ENCODE measurements at places on chromosomes 1 and 21. TPM values are rescaled to one million over a fixed set of nuclear protein-coding genes. Genes with fewer than 3 reads are reported as not detected.

GRCh38 chr1:64039390-64039926 lies 164.0 kb upstream of the UBE2U start:
- DNase-seq, result peak; percentile 61

DNA sequence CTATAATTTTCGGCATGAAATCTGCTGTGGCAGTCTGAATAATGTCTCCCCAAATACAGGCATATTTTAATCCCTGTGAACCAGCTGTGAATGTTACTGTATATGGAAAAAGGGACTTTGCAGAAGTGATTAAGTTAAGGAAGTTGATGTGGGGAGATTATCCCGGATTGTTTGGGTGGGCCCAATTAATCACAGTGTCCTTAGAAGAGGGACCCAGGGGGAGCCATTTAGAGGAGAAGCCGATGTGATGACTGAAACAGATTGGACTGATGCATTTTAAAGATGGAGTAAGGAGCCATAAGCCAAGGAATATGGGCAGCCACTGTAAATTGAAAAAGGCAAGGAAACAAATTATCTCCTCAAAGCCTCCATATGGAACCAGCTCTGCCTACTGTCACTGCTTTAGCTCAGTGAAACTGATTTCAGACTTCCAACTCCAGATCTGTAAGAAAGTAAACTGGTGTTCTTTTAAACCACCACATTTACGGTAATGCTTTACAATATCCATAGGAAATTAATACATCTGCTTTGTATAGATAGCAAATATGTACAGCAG lies 61.1 kb upstream of the GPR88 start:
- no peak for DNase-seq

The DDX20 gene
- polyA plus RNA-seq, result 26.7 TPM

GRCh38 chr1:161970036-161970435 lies 53.6 kb downstream of the OLFML2B start:
- no peak for DNase-seq

The PDPN gene
- 16.4 TPM for polyA plus RNA-seq

GRCh38 chr21:17925000-17925610 lies 105.9 kb upstream of the C21orf91 start:
- peak; percentile 44 for DNase-seq

DNA sequence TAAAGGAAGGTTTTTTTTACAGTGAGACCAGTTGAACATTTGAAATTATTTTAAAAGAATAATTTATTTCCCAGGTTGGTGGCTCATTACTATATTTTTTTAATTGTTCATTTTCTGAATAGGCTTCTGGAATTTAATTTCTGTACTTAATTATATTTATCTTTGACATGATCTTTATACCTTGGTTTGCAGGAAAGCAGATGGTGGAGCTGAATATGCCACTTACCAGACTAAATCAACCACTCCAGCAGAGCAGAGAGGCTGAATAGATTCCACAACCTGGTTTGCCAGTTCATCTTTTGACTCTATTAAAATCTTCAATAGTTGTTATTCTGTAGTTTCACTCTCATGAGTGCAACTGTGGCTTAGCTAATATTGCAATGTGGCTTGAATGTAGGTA lies 41.5 kb downstream of the CD46 start:
- no peak for DNase-seq

DNA sequence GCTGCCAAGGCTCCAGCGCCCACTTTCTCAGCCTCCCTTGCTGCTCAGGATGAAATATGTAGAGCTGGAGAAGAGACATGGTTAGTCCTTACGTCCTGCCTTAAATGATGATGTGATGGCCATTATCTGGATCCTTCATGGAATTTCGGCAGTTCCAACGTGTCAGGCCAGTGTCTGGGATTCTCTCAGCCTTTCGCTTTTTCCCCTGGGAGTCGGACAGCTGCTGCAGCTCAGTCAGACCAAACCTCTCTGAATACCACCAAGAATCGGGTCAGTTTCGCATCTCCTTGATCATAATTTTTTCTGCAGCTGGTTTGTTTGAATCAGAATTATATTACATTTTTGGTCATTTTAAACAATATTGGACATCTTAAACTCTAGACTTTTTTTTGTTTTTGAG lies 22.3 kb upstream of the KLHDC8A start:
- DNase-seq, result no peak

- DNase-seq, result no peak
Observed at GRCh38 chr1:87348341-87349019, 19.8 kb downstream of the LMO4 start.

- no peak for DNase-seq
Observed at GRCh38 chr1:114302821-114303220, 149.2 kb upstream of the SYT6 start.

DNA sequence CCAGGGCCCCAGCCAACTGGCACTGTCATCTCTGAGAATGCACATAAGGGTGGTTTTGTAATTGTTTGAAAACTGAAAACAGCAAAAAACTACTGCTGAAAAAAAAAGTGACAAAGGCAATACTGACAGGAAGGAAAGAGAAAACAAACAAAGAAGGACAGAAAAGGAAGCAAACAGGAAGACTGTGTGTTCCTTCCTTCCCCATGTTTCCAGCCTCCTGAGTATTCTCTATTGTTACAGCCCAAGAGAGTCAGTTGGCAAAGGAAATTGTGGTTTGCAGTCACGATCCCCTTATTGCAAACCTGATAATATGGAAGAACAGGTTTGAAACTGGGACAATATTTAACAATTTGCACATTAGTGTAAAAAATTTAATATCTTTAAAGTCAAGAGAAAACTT lies 1177.6 kb downstream of the PLA2G4A start:
- no peak for DNase-seq

DNA sequence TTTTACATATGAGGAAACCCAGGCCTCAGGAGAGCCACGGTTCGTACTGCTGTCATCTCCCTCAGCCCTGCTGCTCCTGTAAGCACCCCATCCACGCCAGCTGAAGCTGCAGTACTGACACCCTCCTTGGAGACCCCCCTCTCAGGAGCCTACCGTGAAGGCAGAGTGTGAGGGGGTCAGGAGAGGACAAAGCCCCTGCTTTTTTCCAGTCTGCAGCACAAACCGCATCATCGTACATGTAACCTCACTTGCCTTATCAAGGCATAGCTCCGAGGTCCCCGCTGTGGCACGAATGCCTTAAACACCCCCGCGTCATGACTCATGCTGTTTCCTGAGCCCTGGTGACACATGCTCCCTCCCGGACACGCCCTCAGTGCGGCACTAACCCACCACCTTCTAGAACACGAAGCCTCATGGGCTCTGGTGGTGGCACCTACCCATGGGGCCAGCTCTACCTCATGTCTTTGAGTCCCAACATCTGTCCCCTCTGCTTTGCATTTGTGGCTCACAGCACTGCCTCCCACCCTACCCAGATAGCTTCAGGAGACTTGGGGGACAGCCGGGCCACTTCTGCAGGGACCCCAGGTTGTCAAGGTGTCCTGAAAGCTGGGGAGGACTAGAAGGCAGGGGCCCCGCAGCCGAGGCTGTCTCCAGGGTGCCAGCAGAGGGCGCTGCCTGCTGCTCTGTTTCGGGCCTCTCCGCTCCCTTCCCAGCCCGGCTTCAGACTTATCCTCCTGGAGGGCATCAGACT lies 4.9 kb downstream of the SH3BGRL3 start:
- DNase-seq, result no peak

GRCh38 chr1:54812801-54813484 lies 11.8 kb upstream of the TTC22 start:
- no peak for DNase-seq

- DNase-seq, result peak; percentile 83
Observed at GRCh38 chr1:40338745-40339419, 21.8 kb upstream of the COL9A2 start.

The BATF3 gene
- polyA plus RNA-seq, result 0.88 TPM

Measured in left kidney (tissue), 8 donors.